ENCODE measurements at places on chromosomes 3 and 15. TPM values are rescaled to one million over a fixed set of nuclear protein-coding genes. Genes with fewer than 3 reads are reported as not detected.

DNA sequence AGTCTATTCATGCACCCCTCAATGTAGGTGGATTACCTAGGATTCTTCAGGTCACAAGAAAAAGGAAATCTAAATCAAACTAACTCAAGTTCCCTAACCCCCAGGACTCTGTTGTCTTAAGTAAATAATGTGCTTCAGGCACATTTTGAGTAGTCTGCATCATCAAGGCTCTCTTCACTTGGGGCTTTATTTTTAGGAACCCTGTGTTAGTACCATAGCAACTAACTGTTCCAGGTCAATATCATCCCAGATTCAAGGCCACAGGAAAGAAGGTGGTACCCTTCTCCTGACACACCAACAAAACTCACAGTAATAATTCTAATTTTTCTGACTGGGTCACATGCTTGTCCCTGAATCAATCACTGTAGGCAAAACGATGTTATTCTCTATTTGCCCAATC, 218.1 kb downstream of the MAGI1 start:
- no peak for DNase-seq
- H3K4me3 ChIP-seq, result no peak overlapping the region
- no peaks in the 10 kb centered on the region for H3K27me3 ChIP-seq
- no peak overlapping the region for H3K27ac ChIP-seq

CPLX3 gene
- not detected for total RNA-seq

GRCh38 chr15:41790169-41790568, 15.9 kb downstream of the MAPKBP1 start:
- DNase-seq, result no peak
- no peaks in the 10 kb centered on the region for H3K27me3 ChIP-seq
- H3K36me3 ChIP-seq, result no peaks in the 10 kb centered on the region
- H3K27ac ChIP-seq, result peak overlapping the region; percentile 53
- peaks cover 84% of the 10 kb centered on the region for H3K4me1 ChIP-seq

DNA sequence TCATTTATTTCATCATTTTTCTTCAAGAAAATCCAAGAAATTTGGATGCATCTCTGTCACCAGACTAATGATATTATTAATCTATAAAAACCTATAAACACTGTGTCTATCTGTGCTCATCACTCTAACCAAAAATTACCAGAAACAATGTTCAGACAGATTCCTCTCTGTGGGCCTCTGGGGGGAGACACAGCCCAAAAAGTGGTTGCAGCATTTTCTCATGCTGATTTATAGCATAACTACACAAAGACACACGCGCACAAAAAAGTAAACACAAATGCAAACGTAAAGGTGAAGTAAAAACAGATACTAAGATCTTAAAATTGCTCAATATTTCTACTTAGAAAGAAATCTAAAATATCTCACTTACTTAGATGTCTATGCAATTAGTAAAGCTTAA, 976.0 kb downstream of the GBE1 start:
- H3K36me3 ChIP-seq, result no peaks in the 10 kb centered on the region
- H3K4me1 ChIP-seq, result no peaks in the 10 kb centered on the region
- DNase-seq, result no peak
- no peak overlapping the region for H3K4me3 ChIP-seq
- no peaks in the 10 kb centered on the region for H3K27me3 ChIP-seq

- no peaks in the 10 kb centered on the region for H3K36me3 ChIP-seq
- DNase-seq, result no peak
- H3K4me1 ChIP-seq, result no peaks in the 10 kb centered on the region
- no peaks in the 10 kb centered on the region for H3K27me3 ChIP-seq
Measured at GRCh38 chr3:133459400-133459799, 59.5 kb downstream of the BFSP2 start.

GRCh38 chr3:123194552-123194951, 7.2 kb upstream of the SEC22A start:
- no peaks in the 10 kb centered on the region for H3K27me3 ChIP-seq
- H3K36me3 ChIP-seq, result no peaks in the 10 kb centered on the region
- DNase-seq, result no peak
- no peak overlapping the region for H3K4me3 ChIP-seq
- no peaks in the 10 kb centered on the region for H3K4me1 ChIP-seq

- no peak overlapping the region for H3K4me3 ChIP-seq
- H3K4me1 ChIP-seq, result no peaks in the 10 kb centered on the region
- no peak for DNase-seq
- no peak overlapping the region for H3K27ac ChIP-seq
- H3K36me3 ChIP-seq, result peaks cover 58% of the 10 kb centered on the region
Measured at GRCh38 chr3:140974900-140975299, 33.3 kb downstream of the SLC25A36 start.

GRCh38 chr15:85340321-85340665, 40.1 kb upstream of the AKAP13 start:
- no peak overlapping the region for H3K27ac ChIP-seq
- no peak for DNase-seq
- H3K4me1 ChIP-seq, result peaks cover 14% of the 10 kb centered on the region
- H3K36me3 ChIP-seq, result no peaks in the 10 kb centered on the region
- no peak overlapping the region for H3K4me3 ChIP-seq
- H3K27me3 ChIP-seq, result no peaks in the 10 kb centered on the region

GRCh38 chr3:117141812-117142211, 432.2 kb downstream of the TUSC7 start:
- H3K4me1 ChIP-seq, result no peaks in the 10 kb centered on the region
- H3K36me3 ChIP-seq, result no peaks in the 10 kb centered on the region
- DNase-seq, result no peak

- DNase-seq, result no peak
- no peaks in the 10 kb centered on the region for H3K27me3 ChIP-seq
Measured at GRCh38 chr15:31782951-31783350, 247.4 kb upstream of the CHRNA7 start.

DNA sequence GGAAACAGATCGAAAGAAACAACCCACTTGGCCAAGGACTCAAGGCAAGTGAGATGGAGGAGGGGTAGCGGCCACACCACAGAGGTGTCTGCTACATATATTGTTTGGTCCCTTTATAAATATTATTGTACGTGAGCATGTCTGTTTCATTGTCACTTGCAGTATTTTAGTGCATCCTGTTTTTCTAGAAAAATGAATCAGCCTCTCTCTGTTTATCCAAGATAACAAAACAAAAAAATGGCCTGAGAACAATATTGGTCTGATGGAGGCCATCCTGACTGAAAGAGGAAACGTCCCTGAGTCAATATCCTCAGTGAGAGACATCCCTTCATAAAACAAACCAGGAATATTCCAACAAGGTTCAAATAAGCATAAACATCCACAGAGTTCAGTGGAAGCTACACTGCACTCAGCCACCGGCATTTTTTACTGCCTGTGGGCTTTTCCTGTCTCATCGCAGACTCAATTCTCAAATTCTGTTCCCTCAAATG, 42.0 kb downstream of the WWTR1 start:
- DNase-seq, result no peak
- no peaks in the 10 kb centered on the region for H3K27me3 ChIP-seq
- peaks cover 36% of the 10 kb centered on the region for H3K4me1 ChIP-seq
- no peaks in the 10 kb centered on the region for H3K36me3 ChIP-seq
- H3K4me3 ChIP-seq, result no peak overlapping the region

GRCh38 chr15:92643849-92644815, 11.4 kb downstream of the FAM174B start:
- no peaks in the 10 kb centered on the region for H3K27me3 ChIP-seq
- DNase-seq, result no peak
- H3K4me1 ChIP-seq, result peaks cover 28% of the 10 kb centered on the region
- H3K36me3 ChIP-seq, result no peaks in the 10 kb centered on the region
- H3K4me3 ChIP-seq, result no peak overlapping the region

PPM1L gene
- total RNA-seq, result 18.1 TPM

GRCh38 chr3:57818772-57819171, 62.7 kb downstream of the SLMAP start:
- no peak for DNase-seq
- H3K27ac ChIP-seq, result no peak overlapping the region
- H3K4me3 ChIP-seq, result no peak overlapping the region

GRCh38 chr3:44894485-44894884, 20.1 kb downstream of the TGM4 start:
- no peak overlapping the region for H3K27ac ChIP-seq
- no peaks in the 10 kb centered on the region for H3K36me3 ChIP-seq
- no peaks in the 10 kb centered on the region for H3K4me1 ChIP-seq
- H3K4me3 ChIP-seq, result no peak overlapping the region

DNA sequence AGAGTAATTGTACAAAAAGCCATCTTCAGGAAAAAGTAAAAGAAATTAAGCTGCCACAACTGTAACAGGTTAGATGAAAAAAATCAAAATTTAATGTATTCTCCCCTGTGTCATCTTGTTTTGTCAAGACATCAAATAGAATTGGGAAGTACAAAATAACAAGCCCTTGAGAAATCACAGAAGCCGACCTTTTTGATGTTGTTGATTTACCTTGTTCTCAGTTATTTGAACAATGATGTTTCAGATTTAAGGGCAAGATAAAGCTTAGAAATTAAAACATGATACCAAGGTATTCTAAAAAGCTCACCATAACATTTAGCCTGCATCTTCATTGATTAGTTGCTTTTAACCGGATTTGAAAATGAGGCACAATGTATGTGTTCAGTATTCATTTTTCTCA, 523.0 kb downstream of the FOXP1 start:
- H3K27ac ChIP-seq, result peak overlapping the region; percentile 98
- H3K4me3 ChIP-seq, result no peak overlapping the region
- no peaks in the 10 kb centered on the region for H3K36me3 ChIP-seq
- DNase-seq, result no peak
- H3K4me1 ChIP-seq, result peaks cover 43% of the 10 kb centered on the region

DNA sequence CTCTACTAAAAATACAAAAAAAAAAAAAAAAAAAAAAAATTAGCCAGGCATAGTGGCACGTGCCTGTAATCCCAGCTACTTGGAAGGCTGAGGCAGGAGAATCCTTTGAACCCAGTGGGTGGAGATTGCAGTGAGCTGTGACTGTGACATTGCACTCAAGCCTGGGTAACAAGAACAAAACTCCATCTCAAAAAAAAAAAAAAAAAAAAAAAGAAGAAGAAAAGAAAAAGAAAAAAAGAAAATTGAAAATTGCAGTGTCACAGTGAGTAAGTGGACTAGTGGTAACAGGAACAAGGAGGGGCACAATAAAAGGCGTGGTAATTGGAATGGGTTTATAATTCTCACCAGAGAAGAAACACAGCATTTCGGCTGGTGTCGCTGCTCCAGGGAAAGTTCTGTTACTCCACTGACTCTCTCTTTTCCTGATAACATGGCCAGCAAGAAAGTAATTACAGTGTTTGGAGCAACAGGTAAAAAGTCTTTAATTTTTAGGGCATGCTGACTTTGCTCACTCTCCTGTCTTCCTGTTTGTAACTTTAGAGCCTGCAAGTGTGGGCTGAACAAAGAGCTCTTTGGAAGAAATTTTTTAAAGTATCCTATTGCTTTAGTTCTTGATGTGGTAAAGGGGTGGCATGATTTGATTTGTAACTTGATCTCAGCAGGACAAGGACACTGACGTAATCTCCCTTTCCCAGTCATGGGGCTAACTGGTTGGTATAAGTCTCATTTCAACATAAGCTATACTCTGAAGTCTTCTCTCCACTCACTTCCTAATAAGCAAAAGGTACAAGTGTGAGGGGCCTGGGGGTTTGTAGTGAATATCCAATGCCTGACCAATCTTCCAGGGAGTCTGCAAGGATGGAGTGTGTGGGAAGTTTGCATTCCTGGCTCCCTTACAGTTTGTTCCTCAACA, 22.1 kb upstream of the TRA2B start:
- peak overlapping the region; percentile 80 for H3K27ac ChIP-seq
- no peak for DNase-seq
- no peaks in the 10 kb centered on the region for H3K27me3 ChIP-seq
- H3K4me1 ChIP-seq, result peaks cover 34% of the 10 kb centered on the region
- no peaks in the 10 kb centered on the region for H3K36me3 ChIP-seq

DNA sequence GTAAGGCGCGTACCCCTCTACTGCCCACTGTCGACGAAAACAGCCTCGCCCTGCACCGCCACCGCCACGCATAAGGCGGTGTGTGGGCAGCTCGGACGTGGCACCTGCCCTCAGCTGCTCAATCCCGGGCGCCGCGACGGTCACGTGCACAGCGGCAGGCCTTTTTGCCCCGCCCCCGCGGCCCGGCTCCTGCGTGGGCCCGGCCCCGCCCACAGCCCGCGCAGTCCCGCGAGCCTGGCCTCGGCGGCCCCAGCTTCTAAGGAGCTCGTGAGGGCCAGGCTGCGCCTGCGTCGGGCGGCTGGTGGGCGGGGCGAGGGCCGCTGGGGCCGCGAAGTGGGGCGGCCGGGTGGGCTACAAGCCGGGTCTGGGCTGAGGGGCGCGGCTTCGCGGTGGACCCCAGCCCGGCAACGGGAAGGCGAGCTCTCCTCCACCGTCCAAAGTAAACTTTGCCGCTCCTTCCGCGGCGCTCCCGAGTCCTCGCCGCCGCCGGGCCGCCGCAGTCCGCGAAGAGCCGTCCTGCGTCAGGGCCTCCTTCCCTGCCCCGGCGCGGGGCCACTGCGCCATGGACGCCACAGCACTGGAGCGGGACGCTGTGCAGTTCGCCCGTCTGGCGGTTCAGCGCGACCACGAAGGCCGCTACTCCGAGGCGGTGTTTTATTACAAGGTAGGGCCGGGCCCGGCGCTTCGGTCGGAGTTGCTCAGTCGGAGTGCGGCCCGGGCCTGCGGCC, at the start of gene CAPN7:
CAPN7 (plus strand) TSS at position 313 of the 728 bp plus-strand sequence; CDS start at position 563, 250 bp downstream.
- H3K27me3 ChIP-seq, result no peaks in the 10 kb centered on the region
- no peak for DNase-seq
- H3K36me3 ChIP-seq, result no peaks in the 10 kb centered on the region
- peak within 1 kb of the TSS; percentile 95 for H3K4me3 ChIP-seq

DNA sequence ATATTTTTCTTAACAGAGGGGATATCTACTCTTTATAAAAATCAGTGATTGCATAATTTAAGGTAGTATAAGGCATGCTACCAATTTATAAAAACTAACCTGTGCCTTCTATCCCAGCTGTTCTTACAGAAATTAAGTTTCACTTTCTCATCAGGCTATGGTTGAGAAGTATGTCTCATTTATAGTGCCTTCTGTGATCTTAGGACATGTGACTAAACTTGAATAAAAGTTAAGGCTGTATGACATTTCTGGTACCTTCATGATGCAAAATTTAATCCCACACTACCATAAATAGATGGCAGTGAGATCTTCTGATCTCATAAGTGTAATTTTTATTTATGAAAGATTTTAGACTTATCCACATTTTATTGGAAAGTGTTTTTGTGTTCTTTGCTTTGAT, 12.6 kb downstream of the TIPARP start:
- peaks cover 63% of the 10 kb centered on the region for H3K4me1 ChIP-seq
- H3K27me3 ChIP-seq, result no peaks in the 10 kb centered on the region
- DNase-seq, result no peak
- H3K27ac ChIP-seq, result peak overlapping the region; percentile 11

HYAL1 gene
- 8.9 TPM for total RNA-seq

RYK gene
- total RNA-seq, result 75.5 TPM

MRPL3 gene
- 108 TPM for total RNA-seq

- H3K4me1 ChIP-seq, result peaks cover 39% of the 10 kb centered on the region
- H3K27ac ChIP-seq, result peak overlapping the region; percentile 11
Measured at GRCh38 chr15:40511472-40512133, 40.8 kb downstream of the CHST14 start.

- peaks cover 5% of the 10 kb centered on the region for H3K4me1 ChIP-seq
- no peaks in the 10 kb centered on the region for H3K36me3 ChIP-seq
- H3K27me3 ChIP-seq, result no peaks in the 10 kb centered on the region
- no peak for DNase-seq
- no peak overlapping the region for H3K27ac ChIP-seq
- no peak overlapping the region for H3K4me3 ChIP-seq
Measured at GRCh38 chr3:112967828-112968227, 7.1 kb downstream of the CD200R1 start.

BTLA gene
- 0.41 TPM for total RNA-seq

- no peak for DNase-seq
- no peaks in the 10 kb centered on the region for H3K27me3 ChIP-seq
- no peak overlapping the region for H3K4me3 ChIP-seq
- H3K27ac ChIP-seq, result no peak overlapping the region
- no peaks in the 10 kb centered on the region for H3K36me3 ChIP-seq
Measured at GRCh38 chr3:129312021-129312639, 33.5 kb downstream of the HMCES start.

All from esophagus squamous epithelium (tissue), 5 donors.